T47D (cell line): ENCODE measurements at places on chromosomes 5 and 9.

DNA sequence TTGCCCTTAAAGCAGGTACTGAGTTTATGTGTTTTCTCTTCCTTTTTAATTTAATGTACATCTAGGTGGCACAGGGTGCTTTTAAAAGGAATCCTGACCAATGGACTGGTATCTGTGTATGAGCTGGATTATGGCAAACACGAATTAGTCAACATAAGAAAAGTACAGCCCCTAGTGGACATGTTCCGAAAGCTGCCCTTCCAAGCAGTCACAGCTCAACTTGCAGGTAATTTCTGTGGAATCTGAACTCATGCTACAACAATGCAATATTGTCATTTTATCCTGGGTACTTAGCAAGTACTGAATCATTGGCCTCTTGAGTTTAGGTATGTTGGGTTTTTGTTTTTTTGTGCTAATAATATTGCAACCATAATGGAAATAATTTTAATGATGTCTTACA lies 14.4 kb upstream of the TMOD1 start:
- DNase-seq, result no peak

DNA sequence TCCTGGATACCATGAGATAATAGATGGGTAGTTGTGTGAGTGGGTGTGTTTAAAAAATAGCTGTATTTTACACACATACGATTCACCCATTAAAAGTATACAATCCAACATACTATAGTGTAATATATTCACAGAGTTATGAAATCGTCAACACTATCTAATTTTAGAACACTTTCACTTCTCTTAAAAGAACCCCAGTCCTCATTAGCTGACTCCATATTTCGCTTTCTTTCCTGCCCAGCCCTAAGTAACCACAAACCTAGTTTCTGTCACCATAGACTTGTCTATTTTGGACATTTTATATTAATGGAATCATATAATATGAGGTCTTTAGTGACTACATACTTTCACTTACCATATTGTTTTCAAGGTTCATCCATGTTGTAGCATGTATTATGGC lies 63.8 kb upstream of the S1PR3 start:
- no peak for DNase-seq

DNA sequence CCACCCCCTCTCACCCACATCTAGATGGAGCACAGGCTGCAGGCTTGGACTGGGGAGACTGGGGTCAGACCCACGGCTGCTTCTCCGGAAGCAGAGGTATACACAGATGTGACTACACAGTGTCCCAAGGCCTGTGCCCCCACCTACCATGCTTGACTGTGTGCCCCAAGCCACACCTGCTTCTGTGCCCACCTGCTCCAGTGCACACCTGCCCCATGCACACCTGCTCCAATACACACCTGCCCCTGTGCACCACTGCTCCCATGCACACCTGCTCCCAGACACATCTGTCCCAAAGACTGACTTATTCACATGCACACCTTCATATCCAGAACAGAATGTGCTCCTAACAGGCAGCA lies 5.5 kb upstream of the COL5A1 start:
- DNase-seq, result no peak

- DNase-seq, result no peak
These were observed 75.8 kb downstream of the SMIM23 start for GRCh38 chr5:171861381-171861780.

- no peak for DNase-seq
These were observed 14.2 kb downstream of the FAXDC2 start for GRCh38 chr5:154836225-154836624.

- no peak for DNase-seq
These were observed 108.1 kb downstream of the GCNT1 start for GRCh38 chr9:76567086-76567485.

DNA sequence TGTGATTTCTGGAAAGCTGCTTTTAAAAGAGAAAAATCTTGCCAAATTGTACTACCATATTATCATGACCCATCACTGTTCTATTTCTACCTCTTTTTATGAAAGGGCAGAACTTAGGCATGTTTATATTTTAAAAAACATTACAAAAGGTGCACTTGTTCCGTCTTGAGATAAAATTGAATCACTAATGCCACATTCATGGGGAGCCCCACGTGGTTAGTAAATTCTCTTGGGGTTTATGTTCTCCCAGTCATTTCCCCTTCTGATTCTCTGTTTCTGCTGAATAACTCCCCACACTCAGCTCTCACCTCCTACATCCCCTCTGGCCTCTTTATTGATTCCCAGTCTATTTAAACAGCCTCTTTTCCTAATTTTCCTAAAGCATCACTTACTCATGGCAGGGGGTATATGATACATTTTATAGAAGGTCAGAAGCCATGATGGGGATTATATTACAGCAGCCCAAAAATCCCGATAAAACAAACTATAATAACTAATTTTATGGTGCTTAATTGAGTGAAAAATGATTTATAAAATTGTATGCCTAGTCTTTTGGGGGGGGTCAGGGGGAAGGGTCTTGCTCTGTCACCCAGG lies 19.7 kb upstream of the VLDLR start:
- DNase-seq, result no peak

DNA sequence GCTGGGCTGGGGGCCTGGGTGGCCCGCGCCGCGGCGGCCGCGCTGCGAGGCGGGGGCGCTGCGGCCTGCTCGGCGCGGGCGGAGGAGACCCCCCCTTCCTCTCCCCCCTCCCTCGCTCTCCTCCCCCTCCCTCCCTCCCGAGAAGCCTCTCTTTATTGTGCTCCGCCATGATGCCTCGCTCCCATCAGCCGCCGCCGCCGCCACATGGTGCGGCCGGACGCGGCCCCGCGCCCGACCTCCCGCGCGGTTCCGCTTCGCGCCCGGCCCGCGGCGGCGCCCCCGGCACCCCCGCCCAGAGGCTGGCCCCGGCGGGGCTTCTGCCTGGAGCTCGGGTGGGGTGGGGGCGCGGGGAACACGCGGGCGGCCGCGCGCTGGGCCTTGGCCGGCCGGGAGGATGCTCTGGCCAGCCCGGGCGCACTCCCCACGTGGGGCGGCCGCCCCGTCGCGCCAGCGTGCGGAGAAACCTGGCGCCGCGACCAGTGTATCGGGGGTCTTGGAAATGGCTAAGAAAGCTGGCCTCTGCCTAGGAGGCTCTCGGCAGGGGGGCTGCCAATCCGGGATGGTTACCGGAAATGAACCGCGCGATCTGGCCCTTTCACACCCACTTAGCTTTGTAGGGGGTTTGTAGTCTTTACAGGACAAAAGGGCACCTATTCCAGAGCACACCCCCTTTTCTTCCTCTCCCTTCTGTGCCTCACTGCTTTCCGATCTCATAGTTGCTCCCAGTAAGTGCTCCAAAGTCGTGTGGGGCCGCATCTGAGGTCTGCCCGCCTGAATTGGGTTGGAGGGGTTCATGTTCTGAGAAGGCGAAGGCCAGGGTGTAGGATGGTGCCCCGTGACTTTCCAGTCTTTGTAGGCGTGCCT lies 1.0 kb downstream of the SET start:
- DNase-seq, result peak; percentile 75

DNA sequence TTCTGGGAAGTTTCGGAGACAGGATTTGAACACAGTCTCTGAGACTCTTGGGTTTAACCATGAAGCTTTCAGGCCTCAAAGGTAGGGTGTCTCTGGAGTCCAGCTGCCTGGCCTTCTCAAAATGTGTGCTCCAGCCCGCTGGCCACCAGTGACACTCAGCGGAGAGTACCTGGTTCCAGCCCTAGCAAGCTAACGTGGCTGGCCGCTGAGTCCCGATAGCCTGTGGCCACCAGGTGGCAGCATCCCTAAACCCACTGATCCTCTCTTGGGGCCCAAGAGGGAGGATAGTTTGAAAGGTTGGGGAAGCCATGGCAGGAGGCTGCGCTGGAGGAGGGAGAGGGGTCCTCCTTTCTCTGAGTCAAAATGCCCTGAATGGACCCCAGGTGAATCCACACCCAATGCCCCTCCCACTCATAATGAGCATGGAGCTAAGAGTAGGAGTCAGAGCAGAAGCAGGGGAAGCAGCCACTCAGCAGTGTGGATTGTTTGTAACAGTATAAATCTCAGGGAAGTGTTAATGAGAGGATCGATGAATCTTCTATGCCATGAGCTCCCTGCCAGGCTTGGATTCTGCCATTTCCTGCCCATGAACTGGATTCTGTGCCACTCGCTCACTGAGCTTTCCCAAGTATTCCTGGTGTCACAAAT lies 5.4 kb upstream of the TIFAB start:
- DNase-seq, result peak; percentile 79

GRCh38 chr9:84990416-84990815 lies 320.9 kb downstream of the NTRK2 start:
- peak; percentile 69 for DNase-seq

- no peak for DNase-seq
These were observed 15.0 kb downstream of the HMHB1 start for GRCh38 chr5:143826951-143827444.

DNA sequence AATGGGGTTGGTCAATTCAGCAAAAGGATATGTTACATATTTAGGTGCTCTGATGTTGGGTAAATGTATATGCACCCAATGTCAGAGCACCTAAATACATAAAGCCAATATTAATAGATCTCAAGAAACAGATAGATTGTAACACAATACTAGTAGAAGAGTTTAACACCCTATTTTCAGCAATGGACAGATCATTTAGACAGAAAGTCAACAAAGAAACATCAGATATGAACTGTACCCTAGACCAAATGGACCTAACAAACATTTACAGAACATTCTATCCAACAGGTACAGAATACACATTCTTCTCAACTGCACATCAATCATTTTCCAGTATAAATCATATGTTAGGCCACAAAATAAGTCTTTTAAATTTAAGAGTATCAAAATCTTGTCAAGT lies 35.2 kb downstream of the FANCC start:
- DNase-seq, result peak; percentile 10

DNA sequence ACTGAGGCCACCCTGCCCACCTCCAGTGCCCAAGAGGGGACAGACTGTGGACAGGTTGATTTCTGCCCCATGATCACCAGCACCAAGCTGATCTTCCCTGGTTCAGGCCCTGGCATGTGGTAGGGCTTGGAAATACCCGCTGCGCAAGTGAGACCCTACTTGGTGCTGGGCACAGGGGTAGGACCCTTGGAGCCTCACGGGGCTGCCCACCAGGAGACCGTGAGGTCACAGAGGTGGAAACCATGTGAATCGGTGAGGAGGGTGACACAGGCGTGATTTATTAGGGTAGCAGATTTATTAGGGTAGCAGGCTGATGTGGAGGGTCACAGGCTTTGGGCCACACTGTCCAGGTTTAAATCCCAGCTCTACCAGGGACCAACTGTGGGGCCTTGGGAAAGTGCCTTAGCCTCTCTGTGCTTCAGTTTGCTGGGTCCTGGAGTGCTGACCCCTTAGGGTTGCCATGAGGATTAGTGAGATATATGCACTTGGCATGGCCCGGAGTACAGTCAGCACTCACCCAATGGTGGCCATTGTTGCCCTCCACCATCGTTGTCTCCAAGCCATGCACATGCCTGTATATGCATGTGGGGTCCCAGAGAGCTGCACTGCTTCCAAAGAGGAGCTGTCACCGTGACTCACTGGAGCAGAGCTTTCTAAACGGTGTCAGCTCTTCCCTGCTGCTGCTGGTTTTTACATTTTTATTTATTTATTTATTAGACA lies 20.9 kb upstream of the DUSP1 start:
- DNase-seq, result no peak

- DNase-seq, result no peak
These were observed 54.9 kb upstream of the OSMR start for GRCh38 chr5:38790891-38791290.

GRCh38 chr5:151414536-151414935 lies 32.9 kb upstream of the SLC36A1 start:
- DNase-seq, result peak; percentile 26

- DNase-seq, result no peak
These were observed 34.3 kb upstream of the ZNF354B start for GRCh38 chr5:178825444-178825843.

DNA sequence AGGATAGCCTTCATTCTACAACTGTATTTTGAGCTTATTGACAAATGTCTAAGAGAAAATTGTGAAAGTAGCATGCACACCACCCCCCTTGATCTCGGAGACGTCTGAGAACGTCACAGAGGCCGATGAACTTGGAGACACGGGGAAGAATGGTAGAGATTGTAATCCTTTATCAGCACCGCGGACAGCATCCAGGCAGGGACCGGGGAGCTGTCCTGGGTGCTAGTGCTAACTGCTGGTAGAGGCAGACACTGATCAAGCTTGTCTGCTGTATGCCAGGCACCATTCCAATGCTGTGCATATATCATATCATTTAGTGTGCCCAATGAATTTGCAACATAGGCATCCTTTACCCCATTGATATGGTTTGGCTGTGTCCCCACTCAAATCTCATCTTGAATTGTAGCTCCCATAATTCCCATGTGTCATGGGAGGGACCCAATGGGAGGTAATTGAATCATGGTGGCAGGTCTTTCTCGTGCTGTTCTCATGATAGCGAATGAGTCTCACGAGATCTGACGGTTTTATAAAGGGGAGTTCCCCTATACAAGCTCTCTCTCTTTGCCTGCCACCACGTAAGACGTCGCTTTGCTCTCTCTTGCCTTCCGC lies 98.8 kb downstream of the LHX2 start:
- peak; percentile 93 for DNase-seq

DNA sequence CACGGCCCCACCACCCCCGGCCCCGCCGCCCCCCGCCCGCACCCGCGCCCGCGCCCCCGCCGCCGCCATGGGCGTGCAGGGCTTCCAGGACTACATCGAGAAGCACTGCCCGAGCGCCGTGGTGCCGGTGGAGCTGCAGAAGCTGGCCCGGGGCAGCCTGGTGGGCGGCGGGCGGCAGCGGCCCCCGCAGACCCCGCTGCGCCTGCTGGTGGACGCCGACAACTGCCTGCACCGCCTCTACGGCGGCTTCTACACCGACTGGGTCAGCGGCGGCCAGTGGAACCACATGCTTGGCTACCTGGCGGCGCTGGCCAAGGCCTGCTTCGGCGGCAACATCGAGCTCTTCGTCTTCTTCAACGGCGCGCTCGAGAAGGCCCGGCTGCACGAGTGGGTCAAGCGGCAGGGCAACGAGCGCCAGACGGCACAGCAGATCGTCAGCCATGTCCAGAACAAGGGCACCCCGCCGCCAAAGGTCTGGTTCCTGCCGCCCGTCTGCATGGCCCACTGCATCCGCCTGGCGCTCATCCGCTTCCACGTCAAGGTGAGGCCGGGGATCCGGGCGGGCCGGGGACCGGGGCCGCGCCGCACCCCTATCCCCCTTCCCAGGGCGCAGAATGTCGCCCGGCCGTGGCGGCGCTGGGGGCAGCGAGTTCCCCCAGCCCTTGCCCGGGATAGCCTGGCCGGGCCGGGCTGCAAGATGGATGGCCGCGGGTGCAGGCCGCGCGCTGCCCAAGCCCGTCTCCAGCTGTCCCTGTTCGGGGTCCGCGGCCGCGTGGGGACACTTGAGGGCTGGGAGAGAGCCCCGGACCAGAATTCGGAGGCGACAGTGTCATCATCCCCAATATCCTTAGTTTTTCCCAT lies 594 bp downstream of the FAM120A start:
- DNase-seq, result peak; percentile 42

- DNase-seq, result no peak
These were observed 603.5 kb downstream of the KCTD16 start for GRCh38 chr5:144774197-144774596.

DNA sequence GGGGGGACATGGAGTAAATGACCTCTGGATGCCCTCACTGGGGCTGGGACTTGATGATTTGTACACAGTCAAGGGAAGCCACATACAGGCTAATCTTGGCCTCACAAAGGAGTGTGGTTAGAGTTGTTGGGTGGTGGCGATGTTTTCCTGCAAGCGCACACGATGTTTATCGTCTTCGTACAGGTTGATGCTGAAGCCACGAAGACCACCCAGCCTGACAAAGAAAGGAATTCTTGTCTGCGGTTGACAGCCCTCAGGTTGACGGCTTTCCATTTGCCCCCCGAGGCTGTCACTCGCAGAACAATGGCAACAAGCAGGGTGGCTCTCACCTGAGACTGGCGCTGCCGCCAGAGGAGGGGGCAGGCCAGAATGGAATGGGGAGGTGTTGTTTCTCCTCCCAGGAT lies 14.1 kb upstream of the XPA start:
- DNase-seq, result no peak
